CD8-positive, alpha-beta memory T cell (primary cell): ENCODE measurements at places on chromosomes 6 and 20. TPM values are rescaled to one million over a fixed set of nuclear protein-coding genes. Genes with fewer than 3 reads are reported as not detected.

The L3MBTL1 gene
- 1.8 TPM for polyA plus RNA-seq

The ULBP3 gene
- polyA plus RNA-seq: 2.2 TPM

The KIFC1 gene
- 0.39 TPM for polyA plus RNA-seq

The NECAB3 gene
- polyA plus RNA-seq: 2.7 TPM

The AHI1 gene
- 3.6 TPM for polyA plus RNA-seq

The PET117 gene
- 36.0 TPM for polyA plus RNA-seq

The BMP7 gene
- not detected for polyA plus RNA-seq

The SIRPB2 gene
- not detected for polyA plus RNA-seq

The BPIFB2 gene
- not detected for polyA plus RNA-seq

The WFDC5 gene
- not detected for polyA plus RNA-seq

The CLIC5 gene
- polyA plus RNA-seq: 4.8 TPM
